ENCODE measurements at places on chromosomes 6 and 20. TPM values are rescaled to one million over a fixed set of nuclear protein-coding genes. Genes with fewer than 3 reads are reported as not detected.

- DNase-seq: no peak
Observed at GRCh38 chr6:1600764-1601157, 9.0 kb upstream of the FOXC1 start.

DNA sequence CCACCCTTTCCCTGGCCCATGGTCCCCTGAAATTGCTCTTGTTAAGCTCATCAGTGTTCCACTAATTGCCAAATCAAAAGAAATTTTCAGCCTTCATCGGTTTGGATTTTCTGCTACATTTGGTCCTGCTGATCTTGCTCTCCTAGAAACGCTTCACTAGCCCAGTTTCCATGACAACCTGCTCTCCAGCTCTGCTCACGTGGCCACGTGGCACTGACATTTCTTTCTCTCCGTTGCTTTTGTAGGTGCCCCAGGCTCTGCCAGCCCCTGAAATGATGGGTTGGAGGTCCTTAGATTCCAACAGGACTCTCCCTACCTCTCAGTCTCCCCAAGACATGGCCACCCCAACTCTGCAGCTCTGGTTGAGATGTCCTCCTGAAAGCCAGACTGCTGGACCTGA lies 45.8 kb upstream of the NNAT start:
- no peak for DNase-seq

GRCh38 chr6:165110860-165111259 lies 198.5 kb downstream of the C6orf118 start:
- DNase-seq: no peak

DNA sequence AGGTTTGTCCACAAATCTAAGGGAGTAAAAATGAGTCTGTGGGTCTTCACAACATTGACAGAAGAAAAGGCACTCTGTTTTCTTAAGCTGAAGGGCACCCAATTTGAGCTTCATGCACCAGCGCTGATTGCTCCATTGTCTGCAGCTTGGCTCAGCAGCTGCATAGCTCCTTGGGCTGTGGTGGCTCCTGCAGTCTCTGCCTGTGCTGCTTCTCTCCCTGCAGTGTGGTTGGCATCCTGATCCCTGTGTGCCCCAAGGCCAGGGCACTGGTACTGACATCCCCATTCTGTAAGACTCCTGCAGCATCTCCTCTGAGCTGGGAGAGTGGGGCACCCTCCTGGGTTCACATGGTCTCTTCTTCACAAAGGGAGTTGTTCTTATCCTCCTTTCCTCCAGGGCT lies 83.2 kb upstream of the B3GAT2 start:
- DNase-seq: no peak

GRCh38 chr6:5303682-5304081 lies 42.4 kb downstream of the FARS2 start:
- no peak for DNase-seq

DNA sequence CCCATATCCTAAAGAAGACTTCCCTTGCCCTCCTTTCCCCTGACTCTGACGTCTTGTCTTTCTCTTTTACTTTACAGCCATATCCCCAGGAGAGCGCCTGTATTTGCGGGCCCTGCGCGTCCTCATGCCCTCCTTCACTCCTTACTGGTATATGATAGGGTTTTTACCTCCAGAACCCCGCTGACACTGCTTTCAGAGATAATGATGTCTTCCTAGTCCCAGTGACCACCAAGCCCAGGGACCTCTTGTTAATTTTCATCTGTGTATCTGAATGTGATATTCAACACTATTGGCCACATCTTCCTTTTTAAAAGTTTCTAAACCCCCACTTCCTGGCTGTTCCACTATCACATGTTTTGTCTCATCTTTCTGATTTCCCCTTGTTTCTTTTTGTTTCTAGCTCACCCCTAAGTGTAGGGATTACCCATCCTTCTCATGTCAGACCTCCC lies 102.0 kb downstream of the HIVEP1 start:
- no peak for DNase-seq

DNA sequence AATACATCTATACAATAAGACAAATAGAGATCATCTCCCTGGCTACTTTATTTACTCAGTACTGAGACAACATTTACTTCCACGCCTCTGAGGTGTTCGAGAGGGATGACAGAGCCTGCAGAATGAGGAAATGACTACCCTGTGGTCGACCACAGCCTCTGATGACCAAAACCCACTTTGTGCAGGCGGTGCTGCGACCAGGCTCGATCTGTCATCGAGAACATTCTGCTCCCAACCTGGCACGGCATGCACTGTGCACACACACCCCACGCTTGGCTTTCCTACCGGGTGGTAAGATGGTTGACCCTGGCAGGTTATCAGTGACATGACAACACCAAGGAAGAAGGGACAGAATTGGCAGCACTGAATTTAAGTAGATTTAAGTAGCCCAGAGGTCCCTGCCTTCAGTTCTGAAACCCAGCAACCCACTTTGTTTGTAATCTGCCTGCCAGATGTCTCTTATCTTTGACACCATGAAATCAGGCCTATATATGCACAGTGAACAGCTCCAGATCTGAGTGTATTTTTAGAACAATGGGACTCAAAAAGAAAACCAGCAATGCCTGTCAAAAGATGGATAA lies 42.6 kb downstream of the TTI1 start:
- DNase-seq: no peak

The CYP24A1 gene
- 1.3 TPM for total RNA-seq

The HNF4A gene
- total RNA-seq: 0.10 TPM

All from skin of body (tissue), 3 donors.